IPS DF 19.7 (cell line): ENCODE measurements at places on chromosomes 16 and 17.

DNA sequence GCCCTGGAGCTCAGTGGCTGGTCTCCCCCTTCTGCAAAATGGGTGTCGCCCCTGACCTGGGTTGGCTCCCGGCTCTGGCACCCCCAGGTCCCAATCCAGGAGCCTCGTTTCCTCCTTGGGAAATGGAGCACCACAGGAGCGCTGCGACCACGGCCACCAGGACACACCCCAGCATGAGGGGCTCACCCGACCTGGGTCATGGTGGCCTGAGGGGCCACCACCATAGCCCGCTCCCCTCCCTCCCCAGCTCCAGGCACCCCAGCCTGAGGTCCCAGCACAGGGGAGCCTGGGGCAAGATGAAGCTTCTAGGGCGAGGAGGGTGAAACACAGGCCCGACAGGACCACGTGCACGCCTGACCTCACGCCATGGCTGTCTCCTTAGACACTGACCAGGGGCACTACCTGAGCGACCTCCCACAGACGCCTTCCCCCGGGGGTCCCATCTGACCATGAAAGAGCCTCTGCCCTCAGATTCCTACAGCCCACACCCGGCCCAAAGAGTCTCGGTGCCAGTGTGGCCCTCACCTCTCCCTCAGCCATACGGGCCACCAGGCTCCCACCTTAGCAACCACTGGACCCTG, 11.8 kb downstream of the BCAR1 start:
- no peak for DNase-seq

- DNase-seq: peak; percentile 100
Measured at GRCh38 chr17:76671123-76671911, 27.8 kb upstream of the ST6GALNAC1 start.

- DNase-seq: no peak
Measured at GRCh38 chr17:32870969-32871368, 6.0 kb downstream of the MYO1D start.

DNA sequence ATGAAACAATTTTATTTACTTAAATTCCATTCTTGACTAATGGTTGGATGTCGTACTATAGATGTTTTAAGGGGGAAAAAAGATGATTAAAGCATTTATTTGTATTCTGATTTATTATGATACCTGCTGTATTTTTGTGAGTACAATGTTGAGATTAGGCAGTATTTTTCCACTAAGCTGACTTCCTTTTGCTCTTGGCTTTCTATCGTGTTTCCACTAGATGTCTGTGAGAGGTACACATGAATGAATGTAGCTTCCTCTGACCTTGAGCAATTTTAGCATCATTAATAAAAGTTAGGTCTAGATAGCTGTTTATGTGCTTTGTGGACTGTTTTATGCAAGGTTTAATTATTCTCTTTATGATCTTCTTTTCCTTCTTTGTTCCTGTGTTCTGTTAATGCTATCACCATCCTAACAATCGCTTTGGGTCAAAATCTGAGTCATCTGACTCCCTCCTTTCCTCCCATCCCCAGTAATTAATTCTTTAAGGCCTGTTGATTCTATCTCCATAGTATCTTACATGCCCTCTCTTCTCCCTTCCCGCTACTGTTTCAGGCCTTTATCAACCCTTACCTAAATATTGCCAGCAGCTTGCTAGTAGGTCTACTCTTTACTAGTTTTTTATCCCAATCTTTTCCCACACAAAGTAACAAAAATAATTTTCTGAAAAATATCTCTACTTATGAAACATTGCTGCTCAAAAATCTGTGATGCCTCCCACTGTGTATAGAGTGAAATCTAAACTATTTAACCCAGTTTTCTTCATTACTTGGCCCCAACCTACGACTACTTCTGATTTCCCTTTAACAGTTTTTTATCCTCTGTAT, 76.0 kb downstream of the VMP1 start:
- DNase-seq: no peak

DNA sequence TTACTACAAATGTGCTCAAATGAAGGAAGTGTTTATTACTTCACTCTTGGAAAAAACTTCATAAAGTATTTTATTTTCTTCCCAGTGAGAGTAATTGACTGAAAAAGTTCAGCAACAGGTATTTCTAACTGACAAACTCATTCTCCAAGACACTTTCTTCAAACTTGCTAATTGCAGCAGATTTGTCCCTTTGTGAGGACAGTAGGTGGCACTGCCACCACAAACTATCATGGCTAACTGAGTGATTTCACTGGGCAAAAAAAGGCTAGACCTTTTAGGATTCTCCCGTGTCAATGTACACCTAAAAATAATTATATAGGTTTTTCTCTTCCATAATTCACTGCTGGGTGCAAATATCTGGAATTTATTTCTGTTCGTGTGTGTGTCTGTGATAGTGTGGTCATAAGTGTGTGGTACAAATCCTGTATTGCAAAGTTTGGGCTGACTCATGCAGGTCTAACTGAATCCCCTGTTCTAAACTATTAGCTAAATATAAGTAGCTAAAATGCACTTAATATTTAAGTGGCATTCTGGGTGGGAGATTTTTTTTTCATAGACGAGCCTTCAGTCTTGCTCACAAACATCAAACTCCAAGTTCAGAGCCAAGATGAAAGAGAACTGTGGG, 3.9 kb downstream of the HS3ST3A1 start:
- DNase-seq: no peak

- DNase-seq: no peak
Measured at GRCh38 chr17:19386051-19386929, 700 bp downstream of the MFAP4 start.
